ENCODE measurements at places on chromosomes 3 and 15.

- DNase-seq, result no peak
Measured at GRCh38 chr3:19070325-19070724, 78.0 kb upstream of the KCNH8 start.

GRCh38 chr3:139771331-139771730 is 93.6 kb upstream of the NMNAT3 start:
- DNase-seq, result no peak

- DNase-seq, result no peak
Measured at GRCh38 chr3:97694876-97695275, 69.7 kb upstream of the ARL6 start.

GRCh38 chr3:94043285-94043684 is 14.9 kb upstream of the STX19 start:
- no peak for DNase-seq

DNA sequence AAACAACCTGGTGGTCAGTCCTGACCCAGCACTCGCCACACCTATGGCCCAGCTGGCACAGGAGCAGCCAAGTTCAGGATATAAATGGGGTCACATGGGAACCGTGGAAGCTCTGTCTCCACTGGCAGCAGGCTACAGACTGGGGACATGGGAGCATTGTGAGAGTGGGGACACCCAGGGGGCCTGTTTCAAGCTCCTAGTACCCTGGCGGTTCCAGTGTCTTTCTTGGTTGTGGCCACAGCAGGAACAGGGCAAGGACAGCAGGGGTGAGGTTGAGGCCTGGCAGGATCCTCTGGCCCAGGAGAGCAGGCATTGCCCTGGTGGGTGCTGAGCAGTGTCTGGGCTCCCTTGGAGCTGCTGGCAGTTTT is 1.9 kb downstream of the CSK start:
- DNase-seq, result no peak

DNA sequence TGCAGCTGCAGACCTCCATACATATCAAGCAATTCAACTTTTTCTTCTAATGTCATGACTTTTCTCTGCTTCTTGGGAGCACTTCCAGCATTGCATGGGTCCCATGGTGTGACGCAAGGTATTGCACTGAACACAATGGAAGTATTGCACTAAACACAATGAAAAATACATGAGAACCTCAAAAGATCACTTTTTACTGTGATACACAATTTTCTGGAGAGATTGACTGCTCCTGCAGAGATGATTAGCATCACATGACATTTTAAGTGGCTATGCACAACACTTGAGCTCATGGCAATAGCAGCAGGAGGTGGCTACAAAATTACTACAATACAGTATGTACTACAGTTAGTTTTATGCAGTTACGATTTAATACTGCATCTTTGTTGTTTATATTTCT is 113.5 kb upstream of the BHLHE40 start:
- no peak for DNase-seq

DNA sequence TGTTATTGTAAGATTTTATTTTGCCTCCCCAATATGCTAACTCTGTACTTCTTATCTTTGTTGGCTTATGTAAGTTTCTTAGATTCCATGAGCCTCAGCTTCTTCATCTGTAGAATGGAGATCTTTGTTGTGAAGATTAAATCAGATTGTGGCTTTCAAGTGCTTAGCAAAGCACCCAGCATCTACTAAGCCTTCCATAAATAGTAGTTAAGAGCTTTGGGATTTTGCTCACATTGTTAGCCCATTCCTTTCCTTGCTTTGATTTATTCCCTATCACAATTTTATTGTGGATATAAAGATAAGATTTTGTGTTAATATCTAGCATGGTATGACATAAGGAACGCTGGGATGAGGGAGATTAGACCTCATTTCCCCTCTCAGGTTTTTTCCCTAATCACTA is 501.4 kb downstream of the PYDC2 start:
- DNase-seq, result no peak

DNA sequence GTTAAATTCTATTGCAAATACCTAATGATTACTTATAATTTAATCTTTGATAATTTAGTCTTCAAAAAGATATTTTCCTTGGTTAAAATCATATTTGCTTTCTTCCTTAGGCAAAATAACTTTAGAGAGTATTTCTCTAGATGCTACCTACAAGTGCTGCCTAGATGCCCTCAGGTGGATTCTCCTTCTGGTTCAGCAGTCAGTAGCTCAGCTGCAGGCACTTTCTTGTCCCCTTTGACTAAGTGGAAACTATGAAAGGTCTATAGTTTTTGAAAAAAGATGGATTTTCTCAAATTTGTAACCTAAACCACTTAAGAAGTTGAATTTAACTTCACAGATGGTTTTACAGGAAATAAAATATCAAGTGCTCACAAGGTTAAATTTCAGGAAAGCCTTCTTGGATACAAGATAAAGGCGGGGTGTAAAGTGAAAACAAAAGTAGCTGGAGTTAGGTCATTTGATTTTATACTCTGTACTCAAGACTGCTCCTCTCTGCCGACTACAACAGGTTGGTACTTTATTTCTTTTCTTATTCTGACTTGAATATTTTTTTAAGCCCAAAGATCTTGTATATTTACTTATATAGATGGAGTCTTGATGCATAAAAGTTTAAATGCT is at the start of gene ACKR4:
Gene ACKR4 (plus strand): TSS at position 455 of the 618 bp plus-strand sequence. CDS start 3,128 bp downstream, outside the sequence.
- no peak for DNase-seq

GRCh38 chr3:34957677-34958076 is 681.6 kb upstream of the ARPP21 start:
- no peak for DNase-seq

GRCh38 chr3:63405882-63406281 is 127.8 kb downstream of the SYNPR start:
- no peak for DNase-seq

DNA sequence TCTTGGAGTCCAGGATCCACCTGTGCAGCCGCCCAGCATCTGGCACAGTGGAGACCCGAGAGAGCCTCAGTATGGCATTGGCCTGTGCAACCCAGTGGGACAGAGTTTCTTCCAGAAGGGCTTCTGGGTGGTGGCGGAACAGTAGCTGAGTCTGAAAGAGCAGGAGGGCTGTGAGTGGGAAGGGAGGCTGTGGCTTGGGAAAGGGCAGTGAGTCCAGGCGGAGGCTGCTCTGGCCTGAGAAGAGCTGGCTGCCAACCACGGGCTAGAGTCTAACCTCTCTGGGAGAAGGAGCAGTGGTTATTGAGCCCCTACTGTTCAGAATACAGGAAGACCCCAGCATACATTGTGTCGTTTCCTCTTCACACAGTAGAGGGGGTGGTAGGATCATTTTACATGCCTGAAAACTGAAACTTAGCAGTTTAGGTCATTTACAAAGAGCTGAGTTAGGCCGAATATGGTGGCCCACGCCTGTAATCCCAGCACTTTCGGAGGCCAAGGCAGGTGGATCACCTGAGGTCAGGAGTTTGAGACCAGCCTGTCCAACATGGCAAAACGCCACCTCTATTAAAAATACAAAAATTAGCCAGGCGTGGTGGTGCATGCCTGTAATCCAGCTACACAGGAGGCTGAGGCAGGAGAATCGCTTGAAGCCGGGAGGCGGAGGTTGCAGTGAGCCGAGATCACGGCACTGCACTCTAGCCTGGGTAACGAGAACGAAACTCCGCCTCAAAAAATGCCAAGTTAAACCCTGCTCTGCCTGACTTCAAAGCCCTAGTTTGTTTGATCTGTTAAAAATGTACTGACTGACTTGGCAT is 3.2 kb downstream of the AEN start:
- DNase-seq, result peak; percentile 60

GRCh38 chr3:13501958-13502790 is 22.1 kb downstream of the HDAC11 start:
- DNase-seq, result no peak

- DNase-seq, result no peak
Measured at GRCh38 chr3:177196008-177196455, 1.2 kb downstream of the TBL1XR1 start.

DNA sequence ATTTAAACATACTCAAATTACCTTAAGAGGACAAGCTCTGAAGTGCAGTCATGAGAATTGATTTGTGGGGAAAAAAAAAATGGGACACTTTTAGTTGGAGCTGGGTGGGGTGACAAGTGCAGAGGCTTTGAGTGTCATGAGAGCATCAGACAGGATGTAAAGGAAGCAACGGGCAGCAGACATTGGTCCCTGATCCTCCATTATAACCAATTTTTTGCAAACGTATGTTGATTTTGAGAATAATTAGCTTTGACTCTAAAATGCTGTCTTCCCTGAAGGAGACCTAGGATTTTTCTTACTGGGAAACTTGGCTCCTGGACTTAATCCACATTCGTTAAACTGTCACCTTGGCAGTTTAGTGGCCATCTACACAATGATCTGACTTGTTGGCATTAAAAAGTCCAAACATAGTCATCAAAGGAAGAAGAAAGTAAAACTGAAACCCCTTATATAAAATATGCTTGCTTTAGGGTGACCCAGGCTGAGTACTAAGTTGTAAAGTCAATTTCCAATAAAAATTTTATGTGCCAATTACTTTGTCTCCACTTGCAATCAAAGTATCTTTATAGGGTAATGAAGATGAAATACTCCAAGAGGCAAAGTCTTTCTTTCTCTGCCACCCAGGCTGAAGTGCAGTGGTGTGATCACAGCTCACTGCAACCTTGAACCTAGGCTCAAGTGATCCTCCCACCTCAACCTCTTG is 45.6 kb downstream of the BCL2L10 start:
- no peak for DNase-seq

GRCh38 chr3:125059488-125060245 is 3.9 kb upstream of the HEG1 start:
- no peak for DNase-seq

GRCh38 chr15:55912982-55913381 is 80.4 kb downstream of the NEDD4 start:
- no peak for DNase-seq

DNA sequence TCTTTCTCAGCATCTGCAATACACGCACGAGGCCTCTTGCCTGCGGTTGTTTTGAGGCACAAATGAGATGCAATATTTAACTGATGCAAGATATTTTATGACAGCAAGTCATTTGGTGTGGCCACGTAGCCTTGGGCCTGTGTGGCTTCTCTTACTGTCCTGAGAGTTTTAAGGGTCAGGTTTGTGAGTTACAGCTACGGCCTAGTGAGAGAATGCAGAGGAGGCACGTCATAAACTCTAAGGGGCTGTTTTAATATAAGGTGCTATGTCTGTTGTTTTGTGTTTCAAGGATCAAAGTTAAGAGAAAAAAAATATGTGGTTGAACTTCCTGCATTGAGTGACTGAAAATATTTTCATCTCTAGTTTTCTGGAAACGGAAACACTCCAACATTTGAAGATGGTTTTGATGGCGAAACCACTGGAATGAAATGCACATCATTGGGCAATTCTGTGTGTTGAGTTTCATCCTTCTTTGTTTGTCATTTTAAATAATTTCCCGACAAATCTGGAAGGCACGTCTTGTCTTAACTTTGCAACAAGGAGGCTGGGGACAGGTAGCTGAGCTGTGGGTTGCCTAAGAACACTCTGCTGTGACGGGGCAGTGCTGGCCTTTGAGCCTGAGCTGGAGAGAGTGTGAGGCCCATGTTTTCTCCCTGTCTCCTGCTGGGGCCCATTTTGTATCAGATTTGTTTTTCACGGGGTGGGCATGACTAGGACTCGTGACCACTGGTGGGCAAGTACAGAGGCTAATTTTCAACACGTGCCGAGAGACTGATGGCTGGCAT is 5.1 kb downstream of the APBA2 start:
- no peak for DNase-seq

GRCh38 chr15:98801234-98801561 is 152.9 kb downstream of the IGF1R start:
- DNase-seq, result no peak

All from GM13977 (cell line).